Transverse colon (tissue), 4 donors: ENCODE measurements at places on chromosomes 5 and 9. TPM values are rescaled to one million over a fixed set of nuclear protein-coding genes. Genes with fewer than 3 reads are reported as not detected.

The SNX30 gene
- total RNA-seq = 45.7 TPM

The NPM1 gene
- total RNA-seq = 279 TPM

The TAF11L11 gene
- not detected for total RNA-seq

The GRXCR2 gene
- not detected for total RNA-seq

The IFNA2 gene
- not detected for total RNA-seq

The HRCT1 gene
- total RNA-seq = 31.8 TPM

The ZNF366 gene
- 0.40 TPM for total RNA-seq

The PCDHA11 gene
- not detected for total RNA-seq

The IFNK gene
- total RNA-seq = not detected
